ENCODE measurements at places on chromosomes 13 and 19.
A peak's percentile ranks its signal among the peaks of the same experiment; 100 is the strongest.

GRCh38 chr13:47298506-47298905 is 401.7 kb upstream of the HTR2A start:
- DNase-seq = no peak

DNA sequence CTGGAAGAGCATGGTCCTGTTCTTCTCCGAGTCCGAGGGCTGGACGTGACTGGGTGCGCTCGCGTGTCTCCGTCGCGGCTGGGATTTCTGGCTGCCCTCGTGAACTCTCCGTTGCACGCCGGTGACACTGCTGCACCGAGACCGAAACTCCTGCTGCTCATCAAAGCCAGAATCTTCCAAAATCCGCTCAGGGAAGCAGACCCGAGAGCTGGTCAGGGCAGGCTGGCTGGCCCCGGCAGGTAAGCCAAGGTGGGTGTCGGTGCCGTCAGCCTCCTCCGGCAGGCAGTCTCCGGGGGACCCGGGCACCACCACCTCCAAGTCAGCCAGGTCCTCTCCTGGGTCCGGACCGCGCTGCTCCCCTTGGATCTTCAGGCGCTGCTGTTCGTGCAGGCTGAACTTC is 119.9 kb downstream of the TBC1D4 start:
- DNase-seq = no peak

DNA sequence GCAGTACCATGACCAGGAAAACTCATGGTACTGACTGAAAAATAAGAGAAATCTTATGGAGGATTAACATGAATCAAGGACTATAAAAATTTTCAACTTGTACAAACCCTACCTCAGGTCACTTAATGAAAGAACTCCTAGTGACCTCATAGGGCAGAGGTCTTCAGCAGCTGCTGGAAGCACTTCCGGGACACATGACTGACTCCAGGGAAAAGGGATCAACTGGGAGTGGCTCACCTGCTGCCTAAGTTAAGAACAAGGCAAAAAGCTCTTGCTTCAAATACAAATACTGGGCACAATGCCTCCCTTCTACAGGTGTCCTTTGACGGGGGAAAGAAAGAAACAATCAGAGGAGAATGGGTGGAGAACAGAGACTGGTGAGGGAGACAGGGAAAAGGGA is 18.6 kb downstream of the DOCK9 start:
- no peak for DNase-seq

DNA sequence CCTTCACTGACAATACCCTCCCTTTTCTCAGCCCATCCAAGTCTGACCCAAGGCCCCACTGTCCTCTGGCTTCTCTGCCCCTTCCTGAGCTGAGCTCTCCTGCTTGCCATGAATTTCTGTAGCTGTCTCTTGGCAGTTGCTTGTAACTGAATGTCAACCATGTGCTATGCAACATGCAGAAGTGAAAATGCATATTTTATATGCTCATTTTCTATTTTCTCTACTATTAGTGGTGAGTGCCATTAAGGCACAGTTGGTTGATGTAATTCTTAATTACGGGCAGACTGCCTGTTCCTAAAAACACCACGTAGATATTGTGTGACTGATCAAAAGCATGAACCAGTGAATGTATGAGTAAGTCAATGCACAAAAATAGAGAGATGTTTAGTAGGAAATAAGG is 29.6 kb downstream of the TNFSF11 start:
- DNase-seq = no peak

DNA sequence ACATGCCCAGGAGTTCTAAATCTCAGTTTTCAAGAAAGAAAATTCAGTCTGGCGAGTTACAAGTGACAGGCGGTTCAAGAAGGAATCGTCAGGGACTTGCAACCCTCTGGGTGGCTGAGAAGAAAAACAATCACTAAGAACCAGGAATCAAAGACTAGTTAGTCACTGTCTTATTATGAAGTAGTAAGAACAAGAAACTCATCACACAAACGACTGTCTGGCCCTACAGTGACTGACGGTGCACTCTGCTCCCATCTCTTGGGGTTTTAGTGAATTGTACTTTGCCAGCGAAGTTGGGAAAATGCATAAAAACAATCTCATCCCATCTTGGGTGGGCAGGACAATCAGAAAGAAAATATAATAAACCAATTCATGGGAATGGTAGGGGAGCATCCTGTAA is 63.7 kb upstream of the SACS start:
- no peak for DNase-seq

DNA sequence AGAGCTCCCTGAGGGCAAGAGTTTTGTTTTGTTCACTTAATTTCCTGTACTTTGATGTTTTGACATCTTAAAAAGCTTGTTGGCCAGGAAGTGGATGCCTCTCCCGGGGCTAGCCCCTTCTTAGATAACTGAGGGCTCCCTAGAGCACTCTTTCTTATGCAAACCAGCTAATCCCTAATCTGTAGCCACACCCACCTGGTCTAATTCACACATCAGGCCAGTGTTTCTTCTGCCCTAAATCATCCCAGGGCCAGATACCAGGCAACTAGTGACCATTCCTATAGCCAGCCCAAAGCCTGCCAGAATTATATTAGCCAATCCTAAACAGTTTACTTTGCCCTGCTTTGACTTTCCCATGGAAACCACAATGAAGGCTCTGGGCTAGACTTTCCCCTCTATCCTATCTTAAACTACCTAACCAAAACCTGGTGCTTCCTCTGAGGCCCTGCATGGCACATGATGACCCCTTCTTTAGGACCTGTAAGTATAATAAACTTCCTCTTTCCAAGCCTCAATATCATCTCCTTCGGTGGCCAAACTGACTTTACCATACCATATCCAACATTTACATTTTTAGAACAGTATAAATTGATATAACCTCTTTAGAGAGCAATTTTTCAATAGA is 24.8 kb downstream of the WBP4 start:
- no peak for DNase-seq

DNA sequence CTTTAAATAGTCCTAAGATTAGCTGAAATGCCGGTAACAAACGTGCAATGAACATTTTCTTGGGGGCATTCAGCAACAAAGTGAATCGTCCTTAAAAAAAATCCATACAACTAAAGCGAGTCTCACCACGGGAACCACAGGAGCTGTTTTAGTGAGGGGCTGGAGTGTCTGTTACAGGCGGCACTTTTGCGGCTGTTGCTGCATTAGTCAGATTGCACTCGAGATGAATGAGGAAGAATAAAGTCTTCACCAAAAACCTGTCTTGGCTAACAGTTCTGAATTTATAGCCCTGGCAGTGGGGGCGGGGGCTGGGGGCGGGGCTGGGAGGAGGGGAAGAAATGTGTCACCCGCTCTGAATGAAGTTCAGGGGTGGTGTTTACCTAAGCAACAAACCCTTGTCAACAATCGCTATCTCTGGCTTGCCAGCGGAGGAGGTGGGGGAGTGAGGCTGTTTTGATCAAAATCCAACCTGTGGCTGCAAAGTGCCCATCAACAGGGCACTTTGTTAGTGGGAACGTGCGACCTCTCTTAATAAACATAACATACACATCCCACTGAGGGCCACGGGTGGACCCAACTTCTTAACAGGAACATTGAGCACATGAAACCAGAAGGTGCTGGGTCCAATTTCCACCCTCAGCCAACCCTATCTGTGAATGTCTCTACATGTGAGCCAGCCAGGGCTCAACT is 44.5 kb downstream of the RFX2 start:
- DNase-seq = no peak

DNA sequence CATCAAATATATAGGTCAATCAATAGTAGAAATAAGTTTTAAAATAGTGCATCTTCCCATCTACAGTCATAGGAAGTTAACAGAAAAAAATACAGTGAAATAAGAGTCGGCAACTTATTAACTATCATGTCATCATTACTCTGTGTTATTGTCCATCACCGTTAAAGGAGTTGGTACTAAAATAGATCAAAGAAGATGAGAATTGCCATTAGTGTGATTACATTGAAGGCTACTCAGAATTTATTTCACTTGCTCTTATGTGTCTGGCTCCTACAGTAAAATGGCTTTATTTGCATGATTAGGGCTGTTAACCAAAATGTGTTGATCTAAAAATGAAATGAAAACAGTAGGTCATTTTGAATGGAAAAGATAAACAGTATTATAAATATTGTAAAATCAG is 162.5 kb upstream of the SLITRK1 start:
- no peak for DNase-seq

DNA sequence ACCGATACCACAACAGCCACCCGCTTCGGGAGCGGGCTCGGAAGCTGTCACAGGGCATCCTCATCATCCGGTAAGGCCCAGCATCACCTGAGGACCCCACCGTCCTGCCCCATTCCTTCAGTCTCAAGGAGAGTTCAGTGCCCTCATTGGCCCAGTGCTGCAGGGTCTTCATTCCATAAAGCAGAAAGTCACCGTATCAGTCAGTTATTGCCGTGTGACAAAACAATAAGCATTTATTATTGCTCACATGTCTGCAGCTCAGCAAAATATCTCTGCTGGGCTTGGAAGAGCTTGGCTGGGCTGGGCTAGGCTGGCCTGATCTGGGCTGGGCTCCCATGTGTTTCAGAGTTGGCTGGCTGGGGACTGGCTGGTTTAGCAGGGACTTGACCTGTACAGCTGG is 8.1 kb upstream of the MRI1 start:
- no peak for DNase-seq

DNA sequence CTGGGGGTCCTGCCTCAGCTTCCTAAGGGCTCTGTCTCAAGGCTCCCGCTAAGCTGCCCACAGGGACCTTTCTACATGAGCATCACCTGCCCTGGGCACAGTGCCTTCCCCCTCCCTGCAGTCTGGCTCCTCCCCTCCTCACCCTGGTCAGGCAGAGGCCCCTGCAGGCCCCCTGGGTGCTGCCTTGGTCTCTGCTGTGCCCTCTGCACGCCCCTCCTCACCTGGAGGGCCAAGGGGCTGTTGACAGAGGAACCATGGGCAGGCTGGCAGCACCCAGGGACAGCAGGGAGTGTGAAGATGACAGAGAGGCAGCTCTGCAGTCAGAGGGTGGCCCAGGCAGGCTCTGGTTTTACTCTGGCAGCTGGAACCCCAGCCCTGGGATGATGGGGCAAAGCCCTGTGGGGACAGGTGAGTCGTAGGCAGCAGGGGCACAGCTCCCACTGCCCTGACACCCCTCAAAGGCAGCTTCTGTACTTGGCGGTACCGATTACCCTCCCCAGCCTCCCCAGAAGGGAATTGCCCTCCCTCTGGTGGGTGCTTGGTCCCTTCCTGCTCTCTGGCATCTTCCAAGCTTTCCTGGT is 43.1 kb downstream of the SUGP2 start:
- no peak for DNase-seq

- DNase-seq = peak; percentile 90
These were observed 480 bp upstream of the KLF16 start for GRCh38 chr19:1863638-1864479.

- no peak for DNase-seq
These were observed 54.5 kb downstream of the TSSK6 start for GRCh38 chr19:19460761-19461265.

- DNase-seq = peak; percentile 67
These were observed 572 bp upstream of the FKBP8 start for GRCh38 chr19:18543814-18544475.

DNA sequence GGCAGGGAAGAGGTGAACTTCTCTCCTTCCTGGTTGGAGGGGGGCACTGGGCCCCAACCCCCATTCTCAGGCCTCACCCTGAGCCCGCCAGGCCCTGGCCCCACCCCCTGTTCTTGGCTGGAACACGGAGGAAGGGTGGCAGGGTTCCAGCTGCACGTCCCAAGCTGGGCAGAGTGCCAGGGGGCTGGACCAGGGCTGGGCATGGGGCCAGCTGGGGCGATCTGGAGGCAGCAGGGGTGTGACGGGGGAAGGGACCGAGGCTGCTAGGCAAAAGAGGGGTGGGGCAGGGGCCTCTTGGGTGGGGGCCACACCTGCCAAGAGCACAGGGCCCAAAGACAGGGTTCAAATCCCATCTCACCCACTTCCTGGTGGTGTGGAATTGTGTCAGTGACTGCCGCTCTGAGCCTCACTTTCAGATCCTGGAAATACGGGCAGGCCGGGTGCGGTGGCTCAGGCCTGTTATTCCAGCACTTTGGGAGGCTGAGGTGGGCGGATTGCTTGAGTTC is 2.2 kb downstream of the HIF3A start:
- peak; percentile 90 for DNase-seq

DNA sequence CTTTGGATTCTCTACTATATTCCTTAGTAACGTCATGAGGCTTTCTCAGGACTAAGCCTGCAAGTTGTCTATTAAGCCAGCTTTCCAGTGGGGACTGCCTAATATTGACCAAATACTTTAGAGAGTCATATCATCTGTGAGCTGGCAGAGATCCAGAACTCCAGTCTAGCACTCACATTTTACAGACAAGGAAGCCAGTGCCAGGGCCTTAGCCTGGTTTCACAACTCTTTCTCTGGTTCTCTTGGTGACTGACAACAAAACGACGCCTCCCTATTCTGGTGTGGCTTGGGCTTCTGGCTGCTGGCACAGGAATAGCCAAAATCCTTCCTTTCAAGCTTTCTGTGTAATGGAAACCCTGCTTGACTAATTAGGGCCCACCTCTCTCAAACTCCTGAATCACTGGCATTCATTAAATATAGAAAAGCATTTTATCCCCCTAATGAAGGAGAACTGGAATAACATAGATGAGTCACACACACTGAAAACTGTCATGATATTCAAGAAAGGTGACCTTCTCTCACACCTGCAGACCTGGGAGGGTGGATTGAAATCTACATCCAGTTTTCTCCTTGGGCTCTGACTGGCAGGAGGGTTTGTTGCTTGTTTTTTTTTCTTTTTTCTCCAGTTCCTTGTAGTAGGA is 75.2 kb upstream of the UBL3 start:
- DNase-seq = peak; percentile 86

DNA sequence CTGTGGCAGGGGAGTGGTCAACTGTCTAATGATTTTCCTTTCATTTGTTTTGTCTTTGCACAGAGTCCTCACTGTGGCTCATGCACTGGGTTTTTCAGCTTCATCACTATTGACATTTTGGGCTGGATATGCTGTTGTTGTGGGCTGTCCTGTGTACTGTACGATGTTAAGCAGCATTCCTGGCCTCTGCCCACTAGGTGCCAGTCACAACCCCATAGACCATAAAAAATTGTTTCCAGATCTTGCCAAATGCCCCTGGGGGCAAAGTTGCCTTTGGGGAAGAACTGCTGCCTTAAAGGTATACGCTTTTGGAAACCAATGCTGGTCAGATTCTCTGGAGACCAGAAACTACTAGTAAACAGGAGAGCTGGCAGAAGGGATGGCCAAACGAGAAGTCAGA is 310.4 kb downstream of the SPRY2 start:
- DNase-seq = no peak

DNA sequence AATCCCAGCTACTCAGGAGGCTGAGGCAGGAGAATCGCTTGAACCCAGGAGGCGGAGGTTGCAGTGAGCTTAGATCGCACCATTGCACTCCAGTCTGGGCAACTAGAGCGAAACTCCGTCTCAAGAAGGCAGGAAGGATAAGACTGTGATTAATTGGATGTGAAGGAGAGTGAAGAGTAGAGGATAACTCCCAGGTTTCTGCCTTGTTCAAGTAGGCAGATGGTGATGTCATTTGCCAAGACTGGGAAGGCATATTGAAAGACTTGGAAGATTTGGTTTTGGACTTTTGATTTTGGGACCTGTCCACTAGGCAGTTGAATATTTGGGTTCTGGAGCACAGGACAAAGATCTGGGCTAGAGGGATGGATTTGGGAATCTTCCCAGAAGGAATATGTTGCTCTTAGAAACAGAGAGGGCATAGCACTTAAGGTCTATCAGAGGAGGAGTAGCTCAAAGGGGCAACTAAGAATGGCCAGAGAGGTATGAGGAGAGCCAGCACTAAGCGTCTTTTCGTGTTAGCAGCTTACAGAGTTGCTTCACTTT is 20.0 kb downstream of the GARRE1 start:
- no peak for DNase-seq
